ENCODE measurements at places on chromosomes 11 and 22. TPM values are rescaled to one million over a fixed set of nuclear protein-coding genes. Genes with fewer than 3 reads are reported as not detected.

KRTAP5-2 gene
- total RNA-seq: not detected

DNA sequence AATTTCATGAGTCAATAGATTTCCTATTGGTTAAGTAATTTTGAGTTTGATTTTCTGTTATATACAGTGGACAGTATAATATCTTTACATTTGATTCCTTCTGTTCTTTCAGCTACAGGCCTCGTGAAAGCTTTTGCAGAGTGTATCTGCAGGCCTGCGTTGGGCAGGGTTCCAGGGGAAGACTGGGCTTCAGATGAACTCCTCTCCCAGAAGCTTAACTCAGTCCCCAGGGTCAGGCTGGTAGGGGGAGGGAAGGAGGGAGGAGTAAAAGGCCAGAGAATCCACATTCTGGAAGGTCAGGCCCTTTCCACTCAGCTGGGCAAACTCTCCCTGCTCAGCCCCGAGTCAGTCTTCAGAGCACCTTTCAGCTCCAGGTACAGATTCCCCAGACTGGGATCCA, 100.4 kb upstream of the NECTIN1 start:
- H3K4me3 ChIP-seq: no peak overlapping the region
- no peak for DNase-seq
- H3K27ac ChIP-seq: no peak overlapping the region

GRCh38 chr22:45598596-45599217, 72.9 kb upstream of the ATXN10 start:
- H3K36me3 ChIP-seq: no peaks in the 10 kb centered on the region
- H3K4me1 ChIP-seq: no peaks in the 10 kb centered on the region
- no peak overlapping the region for H3K27ac ChIP-seq
- H3K4me3 ChIP-seq: no peak overlapping the region

ANKK1 gene
- 1.6 TPM for total RNA-seq

GRCh38 chr11:66015454-66015881, 3.7 kb downstream of the CST6 start:
- no peaks in the 10 kb centered on the region for H3K36me3 ChIP-seq
- no peak for DNase-seq
- peaks cover 6% of the 10 kb centered on the region for H3K27me3 ChIP-seq
- H3K27ac ChIP-seq: no peak overlapping the region

DNA sequence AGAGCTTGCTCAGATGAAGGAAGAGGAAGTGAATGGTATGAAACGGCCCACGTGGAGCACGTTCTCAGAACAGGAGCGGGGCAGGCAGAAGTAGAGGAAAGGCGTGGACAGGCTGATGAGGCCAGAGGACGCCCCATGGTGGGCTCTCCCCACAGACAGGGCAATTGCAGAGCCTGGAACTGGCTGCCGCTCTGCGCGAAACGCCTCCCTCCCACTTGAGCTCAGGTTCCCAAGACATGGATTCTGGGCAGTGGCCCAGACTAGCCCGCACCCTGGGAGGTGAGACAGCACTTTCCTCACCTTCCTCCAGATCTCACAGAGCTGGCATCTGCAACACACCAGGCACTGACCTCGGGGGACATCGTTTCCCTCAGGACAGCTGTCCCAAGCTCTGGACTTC, 117.6 kb downstream of the PHF21B start:
- H3K27ac ChIP-seq: no peak overlapping the region
- no peak overlapping the region for H3K4me3 ChIP-seq
- no peak for DNase-seq
- no peaks in the 10 kb centered on the region for H3K27me3 ChIP-seq

GRCh38 chr11:18676803-18677202, 21.8 kb upstream of the TMEM86A start:
- no peak for DNase-seq
- no peaks in the 10 kb centered on the region for H3K27me3 ChIP-seq

GRCh38 chr11:698493-699115, 3.0 kb downstream of the TMEM80 start:
- H3K4me1 ChIP-seq: peaks cover 31% of the 10 kb centered on the region
- no peak for DNase-seq
- no peaks in the 10 kb centered on the region for H3K27me3 ChIP-seq

DNA sequence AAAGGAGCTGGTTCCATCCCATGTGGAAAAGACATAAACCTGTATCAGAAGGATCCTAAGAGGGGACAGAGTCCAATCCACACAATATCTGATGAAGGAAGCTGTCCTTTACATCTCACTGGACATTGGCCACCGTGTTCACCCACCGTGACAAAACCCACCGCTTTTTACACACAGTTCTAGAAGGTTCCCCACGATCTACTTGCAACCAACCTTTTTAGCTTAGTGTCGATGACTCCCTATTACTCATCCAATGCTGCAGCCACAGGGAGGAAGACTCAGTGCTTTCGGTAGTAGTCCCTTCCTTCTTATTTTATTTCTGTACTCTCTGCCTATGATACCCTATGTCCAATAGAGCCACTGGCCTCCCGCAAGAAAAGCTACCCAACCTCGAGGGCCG, 65.4 kb downstream of the MAPK1 start:
- H3K27ac ChIP-seq: no peak overlapping the region
- DNase-seq: no peak
- H3K4me3 ChIP-seq: no peak overlapping the region
- no peaks in the 10 kb centered on the region for H3K27me3 ChIP-seq
- peaks cover 7% of the 10 kb centered on the region for H3K36me3 ChIP-seq
- no peaks in the 10 kb centered on the region for H3K4me1 ChIP-seq

DNA sequence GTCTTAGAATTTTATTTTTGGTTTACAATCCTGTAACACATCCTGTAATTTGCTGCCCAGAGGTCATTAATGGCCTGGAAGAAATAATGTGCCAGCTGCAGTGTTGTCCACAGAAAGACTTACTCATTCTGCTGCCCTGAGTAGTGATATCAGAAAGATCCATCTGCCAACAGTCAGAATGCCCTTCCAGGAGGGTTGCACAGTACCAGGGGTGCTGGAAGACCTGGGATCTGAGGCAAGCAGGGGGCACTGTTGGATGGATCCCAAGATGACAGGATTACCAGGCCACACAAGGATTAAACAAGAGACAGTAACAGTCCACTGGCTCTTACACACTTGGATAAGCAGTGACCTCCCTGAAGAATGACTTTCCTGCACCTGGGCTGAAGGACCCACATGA, 93.8 kb upstream of the TOP3B start:
- DNase-seq: no peak
- peaks cover 4% of the 10 kb centered on the region for H3K27me3 ChIP-seq
- no peak overlapping the region for H3K27ac ChIP-seq
- H3K4me3 ChIP-seq: no peak overlapping the region
- no peaks in the 10 kb centered on the region for H3K36me3 ChIP-seq
- no peaks in the 10 kb centered on the region for H3K4me1 ChIP-seq

DNA sequence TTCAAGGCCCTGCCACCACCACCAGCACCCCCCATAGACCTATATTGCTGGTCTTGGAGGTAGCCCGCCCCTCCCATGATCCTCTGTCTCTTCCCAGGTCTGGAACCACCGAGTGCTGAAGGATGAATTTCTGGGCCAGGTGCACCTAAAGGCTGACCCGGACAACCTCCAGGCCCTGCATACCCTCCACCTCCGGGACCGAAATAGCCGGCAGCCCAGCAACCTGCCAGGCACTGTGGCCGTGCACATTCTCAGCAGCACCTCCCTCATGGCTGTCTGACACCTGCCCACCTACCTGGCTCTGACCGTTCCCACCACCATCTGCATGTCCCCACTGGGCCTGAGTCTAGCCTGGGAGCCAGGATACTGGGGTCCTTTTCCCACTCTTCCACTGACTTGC, 4.5 kb upstream of the MYO7A start:
- no peaks in the 10 kb centered on the region for H3K4me1 ChIP-seq
- H3K36me3 ChIP-seq: no peaks in the 10 kb centered on the region
- H3K27me3 ChIP-seq: no peaks in the 10 kb centered on the region
- no peak overlapping the region for H3K4me3 ChIP-seq

- H3K4me1 ChIP-seq: no peaks in the 10 kb centered on the region
- H3K27ac ChIP-seq: no peak overlapping the region
- H3K4me3 ChIP-seq: no peak overlapping the region
- no peaks in the 10 kb centered on the region for H3K27me3 ChIP-seq
- no peaks in the 10 kb centered on the region for H3K36me3 ChIP-seq
- DNase-seq: no peak
Measured at GRCh38 chr11:66768818-66769217, 39.8 kb upstream of the SPTBN2 start.

GRCh38 chr22:24153353-24153752, 27.9 kb upstream of the SUSD2 start:
- no peak overlapping the region for H3K4me3 ChIP-seq
- H3K27me3 ChIP-seq: no peaks in the 10 kb centered on the region
- H3K27ac ChIP-seq: peak overlapping the region; percentile 40
- H3K36me3 ChIP-seq: no peaks in the 10 kb centered on the region
- H3K4me1 ChIP-seq: peaks cover 10% of the 10 kb centered on the region

INPP5J gene
- total RNA-seq: 7.5 TPM

GRCh38 chr22:36923131-36923788, 9.8 kb downstream of the CSF2RB start:
- no peak overlapping the region for H3K27ac ChIP-seq
- H3K4me3 ChIP-seq: no peak overlapping the region
- no peaks in the 10 kb centered on the region for H3K36me3 ChIP-seq
- H3K4me1 ChIP-seq: no peaks in the 10 kb centered on the region

GRCh38 chr11:70672991-70673653, 274.8 kb downstream of the CTTN start:
- no peaks in the 10 kb centered on the region for H3K36me3 ChIP-seq
- H3K4me3 ChIP-seq: no peak overlapping the region
- no peaks in the 10 kb centered on the region for H3K27me3 ChIP-seq
- no peaks in the 10 kb centered on the region for H3K4me1 ChIP-seq
- no peak for DNase-seq

TSGA10IP gene
- not detected for total RNA-seq

DNA sequence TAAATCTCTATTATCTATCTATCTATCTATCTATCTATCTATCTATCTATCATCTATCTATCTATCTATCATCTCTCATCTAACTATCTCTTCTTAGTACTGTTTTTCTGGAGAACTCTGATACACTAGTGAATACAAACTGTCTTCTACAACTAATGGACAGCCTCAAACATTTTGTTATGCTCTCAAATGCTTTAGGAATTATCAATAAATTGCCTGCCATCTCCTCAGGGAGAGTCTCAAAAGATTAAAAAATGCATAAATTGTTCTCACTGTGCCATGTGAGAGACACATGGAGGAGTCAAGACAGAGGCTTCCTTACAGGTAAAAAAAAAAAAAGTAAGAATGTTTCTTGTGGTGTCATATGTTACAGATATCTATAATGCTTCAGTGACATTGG, at the start of gene OR8K3:
TSS of gene OR8K3 (plus strand) at position 301 of the 400 bp plus-strand sequence. CDS start 3,163 bp downstream, outside the sequence.
- no peak within 1 kb of the TSS for H3K27ac ChIP-seq
- DNase-seq: no peak
- no peaks in the 10 kb centered on the region for H3K36me3 ChIP-seq
- H3K4me1 ChIP-seq: no peaks in the 10 kb centered on the region
- H3K27me3 ChIP-seq: no peaks in the 10 kb centered on the region
- no peak within 1 kb of the TSS for H3K4me3 ChIP-seq

DNA sequence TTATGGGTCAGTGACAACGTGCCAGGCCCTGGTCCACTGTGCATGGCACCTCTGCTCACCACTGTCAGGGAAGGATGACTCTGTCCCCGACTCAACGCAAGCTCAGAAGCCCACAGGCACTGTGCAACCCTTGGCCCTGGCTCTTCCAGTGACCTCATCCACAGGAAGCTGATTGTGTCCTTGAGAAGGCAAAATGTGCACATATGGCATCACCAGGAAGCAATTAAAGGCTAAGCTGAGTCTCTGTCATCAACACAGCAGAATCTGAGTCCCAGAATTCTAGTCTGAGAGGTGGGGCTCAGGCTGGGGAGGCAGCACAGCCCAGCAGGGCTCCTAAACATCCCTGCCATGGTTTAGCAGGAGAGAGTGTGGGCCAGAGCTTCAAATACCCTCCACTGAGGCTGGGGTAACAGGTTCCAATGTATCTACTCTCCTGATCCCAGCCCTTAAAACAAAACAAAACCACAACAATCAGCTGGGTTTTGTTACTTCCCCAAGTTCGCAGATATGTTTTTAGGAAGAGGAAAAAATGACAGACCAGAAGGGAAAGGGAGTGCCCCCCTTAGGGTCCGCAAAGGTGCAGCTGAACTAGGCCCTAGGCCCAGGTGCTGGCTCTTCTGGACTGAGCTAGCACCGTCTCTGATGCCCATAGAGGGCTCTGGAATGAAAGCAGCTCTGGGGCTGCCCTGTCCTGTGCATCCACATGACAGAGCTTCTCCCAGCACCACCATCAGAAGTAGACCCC, 33.5 kb upstream of the GNAZ start:
- H3K4me1 ChIP-seq: no peaks in the 10 kb centered on the region
- no peaks in the 10 kb centered on the region for H3K36me3 ChIP-seq
- no peak overlapping the region for H3K27ac ChIP-seq
- H3K27me3 ChIP-seq: no peaks in the 10 kb centered on the region
- no peak for DNase-seq

GRCh38 chr11:58466293-58466692, 24.3 kb upstream of the OR5B12 start:
- DNase-seq: no peak
- H3K27ac ChIP-seq: no peak overlapping the region
- H3K4me1 ChIP-seq: no peaks in the 10 kb centered on the region
- H3K27me3 ChIP-seq: no peaks in the 10 kb centered on the region

RIBC2 gene
- total RNA-seq: 2.0 TPM

Measured in breast epithelium (tissue), 4 donors.